ENCODE measurements at places on chromosomes 7 and 10. TPM values are rescaled to one million over a fixed set of nuclear protein-coding genes. Genes with fewer than 3 reads are reported as not detected.

- no peak for DNase-seq
These were observed 50.5 kb downstream of the PRF1 start for GRCh38 chr10:70551971-70552422.

GRCh38 chr10:74088722-74089121 is 61.9 kb downstream of the AP3M1 start:
- DNase-seq: no peak

DNA sequence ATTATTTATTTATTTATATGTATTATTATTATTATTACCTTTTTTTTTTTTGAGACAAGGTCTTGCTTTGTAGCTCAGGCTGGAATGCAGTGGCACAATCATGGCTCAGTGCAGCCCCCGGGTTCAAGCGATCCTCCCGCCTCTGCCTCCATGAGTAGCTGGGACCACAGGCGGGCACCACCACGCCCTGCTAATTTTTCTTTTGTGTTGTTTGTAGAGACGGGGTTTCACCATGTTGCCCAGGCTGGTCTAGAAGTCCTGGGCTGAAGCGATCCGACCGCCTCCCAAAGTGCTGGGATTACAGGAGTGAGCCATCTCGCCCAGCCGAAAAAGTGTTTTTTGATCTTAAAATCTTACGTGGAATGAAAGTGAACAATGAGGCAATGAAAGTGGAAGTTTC is 79.4 kb upstream of the C1GALT1 start:
- DNase-seq: no peak

Gene COL13A1
- not detected for polyA plus RNA-seq

DNA sequence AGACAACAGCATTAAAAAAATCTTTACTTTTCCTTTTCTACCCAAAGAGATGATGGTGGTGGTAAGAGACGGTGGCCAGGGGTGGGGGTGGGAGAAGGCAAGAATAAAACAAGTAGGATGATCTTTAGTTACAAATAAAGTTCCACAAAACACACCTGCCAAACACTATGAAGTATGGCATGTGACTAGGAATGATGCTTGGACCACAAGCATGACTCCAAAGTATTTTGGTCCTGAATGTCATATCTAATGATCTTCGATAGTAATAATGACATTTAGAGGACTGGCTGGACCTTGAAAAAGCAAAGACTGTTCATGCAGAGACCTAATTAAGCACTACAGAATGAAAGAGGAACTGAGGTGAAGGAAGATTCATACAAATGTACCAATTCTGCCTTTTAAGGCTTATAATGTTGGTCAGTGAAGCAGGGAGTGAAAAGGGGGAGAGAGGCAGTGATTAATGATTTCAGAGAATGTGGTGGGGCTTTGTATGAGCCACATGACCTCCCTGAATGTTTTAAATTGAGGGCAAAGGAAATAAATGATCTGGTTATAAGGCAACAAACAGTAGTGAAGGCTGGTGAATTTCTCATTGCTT is 29.6 kb upstream of the DKK1 start:
- no peak for DNase-seq

DNA sequence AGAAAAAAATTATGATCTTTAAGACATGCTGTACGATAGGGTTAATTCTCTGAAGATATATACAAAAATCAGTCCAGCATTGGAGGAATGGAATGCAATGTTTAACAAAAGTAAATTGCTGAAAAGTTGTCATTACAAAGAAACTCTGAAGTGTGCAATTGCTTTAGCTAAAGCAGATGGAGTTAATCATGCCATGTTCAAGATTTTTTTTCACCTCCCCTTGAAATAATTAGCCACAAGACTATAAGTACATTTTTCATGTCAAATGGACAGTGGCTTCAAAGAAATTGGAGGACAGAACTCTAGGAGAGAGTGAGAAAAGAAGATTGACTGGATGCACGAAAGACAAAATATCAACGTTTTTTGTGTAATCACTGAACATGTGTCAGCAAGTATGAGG is 63.1 kb upstream of the MEOX2 start:
- DNase-seq: no peak

Gene CTAGE6
- polyA plus RNA-seq: not detected

DNA sequence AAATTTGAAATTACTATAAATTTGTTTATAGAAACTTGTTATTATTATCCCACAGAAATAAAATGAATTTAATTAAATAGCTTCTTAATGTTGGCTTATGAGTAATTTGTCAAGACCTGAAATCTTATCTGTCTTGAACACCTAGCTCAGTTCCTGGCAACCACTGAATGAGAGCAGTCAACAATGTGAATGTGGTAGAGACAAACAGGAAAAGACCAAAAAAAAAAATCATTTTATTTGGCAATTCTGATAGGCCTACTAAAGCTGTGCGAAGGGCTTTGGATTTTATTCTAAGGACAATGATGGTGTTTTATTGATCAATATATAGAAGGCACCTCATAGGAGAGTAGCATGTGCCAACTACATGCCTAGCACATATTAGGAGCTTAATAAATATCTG is 127.8 kb upstream of the RSU1 start:
- DNase-seq: no peak

GRCh38 chr7:38310591-38311101 is 37.2 kb upstream of the TARP start:
- DNase-seq: peak; percentile 62

DNA sequence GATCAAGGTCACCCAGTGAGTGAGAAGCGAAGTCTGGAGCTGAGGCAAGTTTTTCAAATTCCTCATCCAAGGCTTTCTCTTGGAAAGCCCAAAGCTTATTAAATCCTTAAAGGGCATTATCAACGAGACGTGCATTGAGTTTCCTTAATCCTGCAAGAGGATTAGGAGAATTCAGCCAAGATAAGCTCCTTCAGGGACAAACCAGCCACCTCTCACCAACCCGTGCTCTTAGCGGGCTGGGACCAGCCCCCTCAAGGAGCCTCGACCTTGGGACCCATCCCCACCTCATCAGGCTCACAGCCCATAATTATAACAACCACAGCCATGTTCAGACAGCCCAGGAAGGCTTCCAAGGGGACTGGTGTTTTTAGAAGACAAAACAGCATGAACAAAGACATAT is 12.0 kb upstream of the SLC29A4 start:
- DNase-seq: no peak

DNA sequence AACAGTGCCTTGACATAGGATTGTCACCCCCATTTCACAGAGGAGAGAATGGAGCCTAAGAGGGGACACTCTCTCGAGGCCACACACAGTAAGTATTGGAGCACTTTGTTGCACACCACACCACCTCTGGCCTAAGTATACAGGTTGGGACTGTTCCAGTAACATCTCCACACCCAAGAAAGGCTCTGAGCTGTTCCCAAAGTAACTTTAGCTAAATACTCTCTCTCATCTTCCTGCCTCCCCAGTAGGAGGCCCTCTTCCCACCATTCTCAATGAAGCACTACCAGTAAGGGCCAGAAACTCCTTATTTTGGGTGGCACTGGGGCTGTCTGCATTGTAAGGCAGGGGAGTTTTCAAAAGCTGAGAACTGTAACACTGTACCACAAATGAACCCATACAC is 189.5 kb downstream of the ZNF438 start:
- DNase-seq: no peak

All from CD14-positive monocyte (primary cell).